ENCODE measurements at places on chromosomes 5 and 9.

- no peak for DNase-seq
Observed at GRCh38 chr5:78690253-78690972, 41.8 kb upstream of the LHFPL2 start.

DNA sequence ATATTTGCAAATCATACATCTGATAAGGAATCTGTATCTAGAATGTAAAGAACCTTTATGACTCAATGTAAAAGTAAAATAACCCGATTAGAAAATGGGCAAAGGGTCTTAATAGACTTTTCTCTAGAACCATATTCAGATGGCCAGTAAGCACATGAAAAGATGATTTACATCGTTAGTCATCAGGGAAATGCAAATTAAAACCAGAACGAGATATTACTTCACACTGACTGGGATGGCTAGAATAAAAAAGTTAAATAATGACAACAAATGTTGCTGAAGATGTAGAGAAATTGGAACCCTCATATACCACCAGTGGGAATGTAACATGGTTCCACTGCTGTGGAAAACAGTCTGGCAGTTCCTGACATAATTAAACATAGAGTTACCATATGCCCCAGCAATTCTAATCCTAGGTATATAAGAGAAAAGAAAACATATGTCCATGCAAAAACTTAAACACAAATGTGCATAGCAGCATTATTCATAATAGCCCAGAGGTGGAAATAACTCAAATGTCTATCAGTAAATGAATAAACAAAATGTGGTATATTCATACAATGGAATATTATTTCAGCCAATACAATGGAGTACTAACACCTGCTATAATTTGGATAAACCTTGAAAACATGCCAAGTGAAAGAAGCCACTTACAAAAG, 100.4 kb upstream of the MAMDC2 start:
- DNase-seq, result no peak

GRCh38 chr9:26551971-26552370, 340.6 kb downstream of the CAAP1 start:
- no peak for DNase-seq

- DNase-seq, result no peak
Observed at GRCh38 chr9:107594908-107595530, 105.5 kb upstream of the KLF4 start.

GRCh38 chr9:18490641-18491370, 16.9 kb downstream of the ADAMTSL1 start:
- DNase-seq, result no peak

DNA sequence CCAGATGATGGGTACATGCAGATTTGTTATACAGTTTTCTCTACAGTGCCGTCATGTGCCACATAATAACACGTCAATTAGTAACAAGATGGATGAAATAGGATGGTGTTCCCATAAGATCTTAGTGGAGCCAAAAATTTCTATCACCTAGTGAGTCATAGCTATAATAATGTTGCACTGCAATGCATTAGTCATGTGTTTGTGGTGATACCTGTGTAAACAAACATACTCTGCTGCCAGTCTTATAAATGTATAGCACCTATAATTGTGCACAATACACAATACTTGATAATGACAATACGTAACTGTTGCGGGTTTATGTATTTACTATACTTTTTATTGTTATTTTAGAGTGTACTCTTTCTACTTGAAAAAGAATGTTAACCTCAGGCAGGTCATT, 865.4 kb downstream of the MAT2B start:
- no peak for DNase-seq

DNA sequence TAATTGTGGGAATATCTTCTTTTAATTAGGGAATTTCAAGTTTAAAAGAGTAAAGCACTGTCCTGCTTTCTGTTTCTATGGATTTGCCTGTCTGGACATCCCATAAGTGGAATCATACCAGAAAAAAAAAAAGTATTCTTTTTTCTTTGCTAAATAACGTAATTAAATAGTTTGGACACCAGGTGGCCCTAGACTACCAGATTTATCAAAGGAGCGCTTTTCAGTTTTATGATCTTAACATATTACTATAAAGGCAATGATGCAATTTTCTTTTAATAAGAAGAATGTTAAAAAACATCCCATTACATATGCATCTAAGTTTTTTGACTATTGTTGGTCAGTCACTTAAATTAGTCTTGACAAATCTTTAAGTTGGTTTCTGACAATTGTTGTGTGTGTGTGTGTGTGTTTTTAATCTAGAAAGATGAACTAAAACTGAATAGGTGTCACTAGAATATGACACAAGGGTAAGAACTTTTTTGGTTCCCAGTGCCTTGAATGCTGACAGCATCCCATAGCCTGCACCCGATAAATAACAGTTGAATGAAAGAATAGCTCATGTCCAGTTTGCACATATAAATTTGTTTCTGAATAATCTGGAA, 49.5 kb downstream of the C5orf22 start:
- no peak for DNase-seq

DNA sequence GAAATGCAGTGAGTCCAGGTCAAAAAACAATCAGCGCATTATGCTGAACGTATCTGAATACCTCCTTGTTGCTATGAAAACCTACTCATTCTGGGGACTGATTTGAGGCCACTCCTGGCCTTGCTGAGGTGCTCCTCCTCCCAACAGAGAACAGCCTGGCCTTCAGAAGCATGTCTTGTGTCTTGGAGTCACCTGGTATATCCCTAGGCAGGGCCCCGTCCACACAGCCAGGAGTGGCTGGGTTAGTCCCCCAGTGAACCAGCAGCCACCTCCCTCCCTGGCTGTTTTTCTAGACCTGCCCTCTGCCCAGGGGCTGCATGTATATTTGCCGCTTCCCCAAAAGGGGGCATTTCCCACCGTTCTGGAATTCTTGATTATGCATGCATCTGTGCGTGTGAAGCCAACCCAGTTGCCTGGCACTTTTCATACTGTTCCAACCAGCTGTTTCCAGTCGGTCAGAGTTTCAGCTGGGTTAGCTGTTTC, 99.2 kb upstream of the SPATA31C2 start:
- no peak for DNase-seq

All from stimulated activated CD4-positive, alpha-beta T cell treated with anti-CD3 and anti-CD28 coated beads, TNF-alpha, amount 100 ng/mL, for 4 hours (primary cell).